ENCODE measurements at places on chromosomes 6 and 20.

DNA sequence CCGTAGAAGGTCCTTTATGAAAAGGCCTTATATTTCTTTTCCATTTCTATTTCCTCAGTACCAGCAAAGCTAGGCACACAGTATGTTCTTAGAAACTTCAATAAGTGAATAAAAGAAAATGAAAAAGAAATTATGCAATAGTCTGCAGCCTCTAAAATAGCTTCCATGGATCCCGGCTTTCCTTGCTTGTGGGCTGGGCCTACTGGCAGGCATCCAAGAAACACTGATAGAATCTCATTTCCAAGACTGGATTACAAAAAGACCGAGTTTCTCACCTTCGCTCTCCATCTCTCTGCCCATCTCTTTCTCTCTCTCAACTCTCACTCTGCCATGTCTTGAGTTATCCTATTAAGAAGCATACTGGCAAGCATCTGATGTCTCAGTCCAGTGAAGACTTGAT, 187.5 kb upstream of the FKBP1C start:
- H3K4me3 ChIP-seq: no peak overlapping the region
- H3K36me3 ChIP-seq: no peaks in the 10 kb centered on the region
- no peak overlapping the region for H3K27ac ChIP-seq
- DNase-seq: no peak
- H3K4me1 ChIP-seq: no peaks in the 10 kb centered on the region
- no peaks in the 10 kb centered on the region for H3K27me3 ChIP-seq

- H3K4me3 ChIP-seq: peak overlapping the region; percentile 65
- peak overlapping the region; percentile 100 for H3K27ac ChIP-seq
- H3K4me1 ChIP-seq: peaks cover 99% of the 10 kb centered on the region
- H3K27me3 ChIP-seq: no peaks in the 10 kb centered on the region
- H3K36me3 ChIP-seq: peaks cover 59% of the 10 kb centered on the region
Observed at GRCh38 chr20:50563133-50563944, 53.2 kb downstream of the PTPN1 start.

DNA sequence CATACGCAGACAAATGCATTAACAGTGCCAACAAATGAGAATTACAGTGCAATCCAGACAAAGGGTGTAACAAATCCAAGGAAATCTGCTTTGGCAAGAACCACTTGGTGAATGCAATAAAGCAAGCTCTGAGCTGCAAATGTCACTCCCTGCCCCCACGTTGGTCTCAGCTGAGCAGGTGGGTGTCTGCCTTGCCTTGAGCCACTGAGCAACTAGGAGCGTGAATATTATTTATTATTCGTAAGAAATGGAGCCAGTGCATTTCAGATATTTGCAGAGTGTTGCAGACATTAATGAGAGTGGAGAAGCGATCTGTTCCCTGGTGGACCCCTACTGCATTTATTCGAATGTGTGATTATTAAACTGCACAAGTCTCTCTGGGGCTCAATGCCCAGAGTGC, 36.6 kb upstream of the F13A1 start:
- no peaks in the 10 kb centered on the region for H3K4me1 ChIP-seq
- no peaks in the 10 kb centered on the region for H3K36me3 ChIP-seq
- no peak overlapping the region for H3K4me3 ChIP-seq
- no peak overlapping the region for H3K27ac ChIP-seq
- DNase-seq: no peak

- no peak overlapping the region for H3K27ac ChIP-seq
- H3K36me3 ChIP-seq: no peaks in the 10 kb centered on the region
- no peaks in the 10 kb centered on the region for H3K27me3 ChIP-seq
- H3K4me1 ChIP-seq: no peaks in the 10 kb centered on the region
- no peak overlapping the region for H3K4me3 ChIP-seq
Observed at GRCh38 chr6:112464901-112465665, 118.0 kb downstream of the RFPL4B start.

GRCh38 chr6:47478233-47479139, 897 bp downstream of the CD2AP start:
- H3K36me3 ChIP-seq: peaks cover 7% of the 10 kb centered on the region
- DNase-seq: no peak
- H3K27ac ChIP-seq: peak overlapping the region; percentile 99
- H3K27me3 ChIP-seq: no peaks in the 10 kb centered on the region
- peak overlapping the region; percentile 100 for H3K4me3 ChIP-seq

DNA sequence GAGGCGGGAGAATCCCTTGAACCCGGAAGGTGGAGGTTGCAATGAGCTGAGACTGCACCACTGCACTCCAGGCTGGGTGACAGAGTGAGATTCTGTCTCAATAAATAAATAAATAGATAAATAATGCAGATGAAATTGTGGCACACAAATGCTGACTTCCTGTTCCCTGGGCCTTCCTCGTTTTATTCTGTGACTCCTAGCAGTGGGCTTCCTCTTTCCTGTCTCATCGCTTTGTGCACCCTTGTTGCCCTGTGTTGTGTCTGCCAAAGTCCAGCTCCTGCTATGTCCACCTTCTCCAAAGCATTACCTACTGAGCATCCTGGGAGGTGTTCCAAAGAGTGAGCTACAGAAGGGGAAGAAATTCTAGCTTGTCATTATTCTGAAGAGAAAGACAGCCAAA, 100.2 kb upstream of the TIAM2 start:
- no peaks in the 10 kb centered on the region for H3K27me3 ChIP-seq
- H3K36me3 ChIP-seq: no peaks in the 10 kb centered on the region
- H3K4me3 ChIP-seq: no peak overlapping the region
- peaks cover 11% of the 10 kb centered on the region for H3K4me1 ChIP-seq
- no peak for DNase-seq
